ENCODE measurements at places on chromosomes 2 and 18.

- peak; percentile 14 for DNase-seq
These were observed 62.1 kb upstream of the ACKR3 start for GRCh38 chr2:236507393-236508085.

GRCh38 chr2:86794861-86795260 lies 4.1 kb upstream of the CD8A start:
- DNase-seq = no peak

GRCh38 chr2:16303761-16304160 lies 361.9 kb downstream of the CYRIA start:
- DNase-seq = no peak

DNA sequence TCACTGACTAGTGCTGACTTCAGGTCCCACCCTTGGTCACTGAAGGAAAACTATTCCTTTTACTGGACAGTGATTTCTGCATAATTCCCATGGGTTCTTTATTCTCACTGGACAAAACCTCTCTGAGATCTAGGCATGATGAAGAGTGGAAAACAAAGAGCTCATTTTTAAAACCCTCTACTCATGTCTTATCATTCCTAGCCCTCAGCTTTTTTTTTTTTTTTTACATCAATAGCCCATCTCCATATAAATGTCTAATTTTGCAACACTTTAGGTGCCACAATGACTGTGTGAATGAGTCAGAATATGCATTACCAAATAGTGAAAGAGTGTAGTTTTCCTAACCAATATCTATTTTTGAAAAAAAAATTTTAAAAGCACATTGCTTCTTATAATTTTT lies 74.8 kb downstream of the TCF4 start:
- no peak for DNase-seq

DNA sequence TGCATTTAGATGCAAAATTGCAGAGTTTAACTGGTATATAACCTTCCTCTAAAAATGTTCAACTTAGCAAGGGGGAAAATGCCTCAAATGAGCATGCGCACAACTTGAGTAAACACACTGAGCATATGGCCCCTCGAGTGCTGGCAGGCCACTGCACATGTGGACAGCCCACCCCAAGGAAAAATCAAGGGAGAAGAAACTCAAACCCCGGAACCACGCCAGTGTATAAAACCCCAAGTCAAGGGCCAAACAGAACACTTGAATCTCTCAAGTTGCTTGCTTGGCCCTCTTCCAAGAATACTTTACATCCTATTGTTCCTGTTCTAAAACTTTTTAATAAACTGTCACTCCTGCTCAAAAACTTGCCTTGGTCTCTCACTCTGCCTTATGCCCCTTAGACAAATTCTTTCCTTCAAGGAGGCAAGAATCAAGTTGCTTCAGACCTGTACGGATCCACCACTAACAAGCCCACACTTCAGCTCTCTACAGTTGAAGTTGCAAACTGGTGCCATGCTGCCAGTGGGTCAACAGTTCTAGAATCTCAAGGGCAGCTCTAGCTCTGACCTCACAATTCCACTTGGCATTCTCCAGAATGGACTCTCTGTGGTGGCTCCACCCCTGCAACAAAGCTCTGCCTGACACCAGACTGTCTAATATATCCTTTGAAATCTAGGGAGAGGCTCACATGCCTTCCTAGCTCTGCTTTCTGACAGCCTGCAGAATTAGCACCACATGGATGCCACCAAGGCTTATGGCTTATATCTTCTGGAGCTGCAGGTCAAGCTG lies 38.9 kb downstream of the HIBCH start:
- DNase-seq = no peak

DNA sequence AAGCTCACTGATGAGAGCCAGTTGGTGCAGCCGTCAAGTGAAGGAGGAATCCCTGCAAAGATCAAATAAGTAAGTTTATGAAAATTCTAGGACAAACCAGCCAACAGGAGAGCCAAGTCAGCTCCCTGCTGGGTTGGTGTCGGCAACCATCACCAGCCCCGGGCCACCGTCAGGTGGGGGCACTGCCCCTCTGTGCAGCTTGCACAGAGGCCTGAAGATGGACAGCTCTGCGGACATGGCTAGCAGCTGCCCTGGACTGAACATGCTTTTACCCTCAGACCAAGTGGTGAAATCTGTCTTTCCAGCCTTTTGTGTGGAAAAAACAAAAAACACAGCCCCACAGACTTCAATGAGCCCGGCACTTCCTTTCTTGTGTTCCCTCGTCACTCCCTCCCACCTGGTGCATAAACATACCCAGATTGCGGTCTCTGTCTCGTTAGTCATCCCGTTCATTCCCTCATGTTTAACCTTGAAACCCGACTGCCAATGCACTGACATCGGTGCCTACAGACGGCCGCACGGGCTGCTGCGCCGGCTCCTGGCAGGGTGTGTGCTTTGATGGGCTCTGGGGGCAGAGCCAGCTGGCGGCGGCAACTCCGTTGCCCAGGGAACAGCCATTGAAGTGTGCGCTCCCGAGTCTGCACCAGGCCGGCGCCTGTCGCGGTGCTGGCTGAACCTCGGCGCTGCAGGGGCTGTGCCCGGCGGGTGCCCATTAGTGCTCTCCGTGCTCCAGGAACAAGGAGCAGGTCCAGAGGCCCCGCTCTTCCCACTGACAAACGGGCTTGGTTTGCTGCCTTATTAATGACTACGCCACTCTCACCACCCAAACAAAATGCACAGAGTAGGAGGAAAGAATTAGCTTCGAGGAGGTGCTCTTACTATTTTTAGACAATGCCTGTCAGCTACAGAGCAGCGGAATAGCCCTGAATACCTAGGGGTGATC lies 95.3 kb downstream of the EIPR1 start:
- DNase-seq = no peak

DNA sequence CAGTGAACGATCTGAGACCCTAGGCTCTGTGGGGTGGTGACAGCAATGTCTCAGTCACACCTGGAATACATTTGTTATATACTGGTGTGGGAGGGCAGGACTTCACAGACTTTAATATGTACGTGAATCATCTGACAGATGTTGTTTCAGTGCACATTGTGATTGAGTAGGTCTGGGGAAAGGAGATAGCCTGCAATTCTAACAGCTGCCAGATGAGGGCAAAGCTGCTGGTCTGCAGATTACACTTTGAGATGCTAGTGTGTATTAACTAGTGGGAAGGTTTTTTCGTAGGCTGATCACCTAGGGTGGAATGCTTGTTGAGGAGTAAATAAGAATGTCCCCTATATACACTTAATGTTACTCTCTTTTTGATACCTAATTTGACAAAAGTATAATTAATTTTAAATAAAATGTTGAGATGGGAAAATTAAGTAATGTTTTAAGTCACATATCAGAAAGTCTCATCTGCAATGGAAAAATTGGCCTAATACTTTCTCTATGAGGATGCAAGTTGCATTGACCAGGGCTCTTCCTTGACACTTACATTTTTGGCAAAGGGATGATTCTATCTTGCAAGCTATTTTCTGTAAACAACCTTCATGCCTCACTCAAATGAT lies 496.9 kb upstream of the HNMT start:
- DNase-seq = peak; percentile 5

All from suppressor macrophage (primary cell).